ENCODE measurements at places on chromosomes 5 and 9. TPM values are rescaled to one million over a fixed set of nuclear protein-coding genes. Genes with fewer than 3 reads are reported as not detected.

- no peak for DNase-seq
Observed at GRCh38 chr5:115191474-115192031, 21.8 kb upstream of the TRIM36 start.

DNA sequence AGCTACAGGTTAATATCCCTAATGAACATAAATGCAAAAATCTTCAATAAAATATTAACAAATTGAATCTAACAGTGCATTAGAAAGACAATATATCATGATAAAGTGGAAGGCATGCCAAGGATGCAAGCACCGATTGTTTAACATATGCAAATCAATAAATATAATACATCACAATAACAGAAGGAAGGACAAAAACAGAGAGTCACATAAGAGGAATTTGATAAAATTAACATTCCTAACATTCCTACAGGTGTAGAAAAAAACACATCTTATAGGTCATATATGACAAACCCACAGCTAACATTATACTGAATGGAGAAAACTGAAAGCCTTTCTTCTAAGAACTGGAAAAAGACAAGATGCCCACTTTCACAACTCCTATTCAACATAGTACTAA lies 297.0 kb downstream of the CDH18 start:
- no peak for DNase-seq

DNA sequence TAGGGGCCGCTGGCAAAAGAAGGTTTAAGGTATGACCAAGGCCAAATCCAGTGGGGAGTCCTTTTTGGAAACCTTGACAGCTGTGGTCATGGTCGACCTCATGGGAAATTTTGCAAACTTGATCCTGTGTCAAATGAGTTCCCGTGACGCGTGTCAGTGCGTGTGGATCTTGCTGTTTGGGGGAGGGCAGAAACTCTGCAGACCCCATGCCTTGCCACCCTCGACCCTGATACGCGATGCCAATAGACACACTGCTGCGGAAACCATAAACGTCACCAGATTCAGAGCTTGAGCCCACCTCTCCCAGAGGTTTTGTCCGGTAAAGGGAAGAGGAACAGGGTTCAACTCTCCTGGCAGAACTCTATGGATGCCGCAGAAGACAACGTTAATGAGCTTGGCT lies 104.7 kb downstream of the ADAMTS2 start:
- DNase-seq = no peak

DNA sequence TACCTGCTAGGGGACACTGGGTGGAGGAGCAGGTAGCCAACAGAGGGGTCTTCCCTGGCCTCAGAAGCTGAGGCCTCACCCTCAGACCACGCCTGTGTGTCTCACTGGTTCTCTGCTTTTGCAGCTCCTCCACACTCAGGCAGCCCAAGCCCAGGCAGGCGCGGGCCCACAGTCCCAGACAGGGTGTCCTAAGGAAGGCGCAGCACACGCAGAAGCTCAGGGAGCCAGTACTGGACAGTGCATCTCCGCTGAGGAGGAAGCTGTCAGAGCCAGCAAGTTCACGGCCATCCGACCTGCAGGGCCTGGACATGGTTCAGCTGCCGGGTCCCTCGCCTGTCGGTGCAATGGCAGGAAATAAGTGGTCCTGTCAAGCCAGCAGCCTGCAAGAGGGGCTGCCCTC lies 25.3 kb downstream of the CFAP90 start:
- DNase-seq = no peak

DNA sequence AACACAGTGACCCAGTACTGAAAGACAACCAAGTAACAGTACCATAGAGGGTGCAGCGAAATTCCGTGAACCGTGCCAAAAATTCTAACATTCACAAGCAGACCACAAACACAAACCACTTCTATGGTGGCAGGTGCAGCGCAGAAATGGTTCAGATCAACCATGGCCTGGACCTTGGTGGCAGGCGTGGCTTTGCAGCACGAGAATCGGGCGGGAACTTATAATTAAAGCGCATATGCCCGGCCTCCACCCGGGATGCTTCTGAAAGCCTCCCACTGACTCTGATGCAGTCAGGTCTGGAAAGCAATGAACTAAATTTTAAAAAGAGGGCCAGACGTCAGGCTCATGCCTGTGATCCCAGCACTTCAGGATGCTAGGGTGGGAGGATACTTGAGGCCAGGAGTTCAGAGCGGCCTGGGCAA lies 68.0 kb upstream of the TBC1D9B start:
- DNase-seq = no peak

GRCh38 chr5:173638126-173639040 lies 21.9 kb upstream of the BOD1 start:
- DNase-seq = no peak

GRCh38 chr5:3119435-3119834 lies 368.0 kb upstream of the IRX2 start:
- no peak for DNase-seq

GRCh38 chr9:113547501-113547900 lies 84.0 kb downstream of the RGS3 start:
- DNase-seq = no peak

DNA sequence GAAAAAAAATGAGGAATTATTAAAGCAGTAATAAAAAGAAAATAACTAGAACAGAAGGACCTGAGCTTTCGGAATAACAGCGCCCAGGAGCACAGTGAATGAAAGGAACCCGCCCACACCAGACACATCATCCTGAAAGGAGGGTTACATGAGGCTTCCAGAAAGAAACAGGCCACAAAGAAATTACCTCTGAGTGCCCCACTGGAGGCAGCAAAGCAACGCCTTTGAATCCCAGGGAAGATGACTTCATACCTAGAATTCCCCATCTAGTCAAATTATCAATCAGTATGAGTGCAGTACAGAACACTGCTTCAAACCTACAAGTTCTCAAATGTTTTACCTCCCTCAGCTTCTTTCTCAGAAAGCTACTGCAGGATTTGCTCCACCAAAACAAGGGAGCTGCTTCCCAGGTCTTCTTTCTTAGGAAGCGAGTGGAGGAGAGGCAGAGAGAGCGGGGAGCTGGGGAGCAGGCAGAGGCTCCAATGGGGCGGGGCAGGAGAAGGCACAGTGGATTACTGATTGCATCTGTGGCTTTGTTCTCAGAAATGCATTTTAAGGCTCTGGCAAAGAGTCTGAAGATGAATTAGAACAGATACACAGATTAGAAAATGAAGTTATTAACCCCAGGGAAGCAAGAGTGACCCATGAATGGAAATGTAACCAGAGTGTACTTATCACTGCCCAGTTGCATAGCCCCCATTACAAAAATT lies 87.1 kb downstream of the SEMA4D start:
- DNase-seq = peak; percentile 43

- DNase-seq = peak; percentile 83
Observed at GRCh38 chr9:6757132-6757455, 679 bp upstream of the KDM4C start.

DNA sequence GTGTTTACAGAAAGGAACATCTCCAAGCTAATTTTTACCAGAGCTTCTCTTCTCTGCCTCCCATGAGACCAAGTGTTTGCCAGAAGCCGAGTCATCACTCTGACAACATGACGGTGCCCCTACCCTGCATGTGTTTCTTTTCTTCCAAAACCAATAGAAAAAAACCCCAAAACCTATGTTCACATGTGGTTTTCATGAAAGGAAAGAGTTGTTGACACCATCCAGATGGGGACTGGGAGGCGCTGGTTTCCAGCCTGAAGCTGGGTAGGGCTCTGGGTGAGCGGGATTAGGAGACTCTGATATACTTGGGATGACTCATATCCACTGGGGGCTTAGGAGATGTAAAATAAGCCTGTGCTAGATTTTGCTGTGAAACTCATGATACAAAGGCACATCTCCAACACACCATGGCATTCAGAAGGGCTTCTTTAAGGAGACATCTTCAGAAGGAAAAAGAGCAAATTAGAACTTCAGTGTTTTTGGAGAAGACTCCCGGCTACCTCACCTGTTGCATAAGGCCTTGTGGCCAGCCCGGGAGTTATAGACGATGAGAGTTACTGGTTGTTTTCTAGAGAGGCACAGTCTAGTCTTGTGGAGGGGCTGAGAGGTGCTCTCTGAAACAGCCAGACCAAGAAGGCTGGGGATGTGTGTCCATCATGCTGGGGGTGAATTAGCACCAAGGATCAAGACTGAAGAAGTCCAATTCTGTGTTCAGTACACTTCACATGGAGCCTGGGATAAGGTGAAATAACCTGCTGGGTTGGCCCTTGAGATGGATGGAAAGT lies 108.9 kb upstream of the LHFPL2 start:
- peak; percentile 81 for DNase-seq

GRCh38 chr9:686321-686813 lies 155.1 kb upstream of the DMRT1 start:
- peak; percentile 34 for DNase-seq

DNA sequence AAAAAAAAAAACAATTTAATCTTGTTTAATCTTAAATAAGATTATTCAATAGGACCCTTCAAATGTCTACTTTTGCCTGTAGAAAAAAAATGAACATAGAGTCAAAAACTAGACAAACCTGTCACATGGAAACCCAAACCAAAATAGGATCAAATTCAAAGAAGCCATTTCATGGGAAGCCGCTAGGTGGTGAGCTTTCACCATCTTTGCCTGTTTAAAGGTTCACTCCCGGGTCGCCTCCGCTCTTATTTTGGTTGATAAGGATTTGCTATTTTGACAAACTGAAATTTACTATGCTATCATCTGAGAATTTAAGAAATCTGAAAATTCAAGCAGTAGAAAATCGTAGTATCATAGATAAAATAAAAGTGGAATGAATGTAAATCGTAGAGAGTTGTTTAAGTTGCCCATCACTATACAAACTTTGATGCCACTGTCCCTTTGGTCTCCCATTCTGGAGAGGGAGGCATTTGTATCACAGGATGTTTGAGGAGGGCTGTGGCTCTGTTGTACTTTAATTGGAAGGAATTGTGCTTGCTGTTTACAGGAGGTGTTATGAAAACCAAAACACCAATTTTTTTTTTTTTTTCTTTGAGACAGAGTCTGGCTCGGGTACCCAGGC lies 43.5 kb upstream of the DNAH5 start:
- peak; percentile 76 for DNase-seq

DNA sequence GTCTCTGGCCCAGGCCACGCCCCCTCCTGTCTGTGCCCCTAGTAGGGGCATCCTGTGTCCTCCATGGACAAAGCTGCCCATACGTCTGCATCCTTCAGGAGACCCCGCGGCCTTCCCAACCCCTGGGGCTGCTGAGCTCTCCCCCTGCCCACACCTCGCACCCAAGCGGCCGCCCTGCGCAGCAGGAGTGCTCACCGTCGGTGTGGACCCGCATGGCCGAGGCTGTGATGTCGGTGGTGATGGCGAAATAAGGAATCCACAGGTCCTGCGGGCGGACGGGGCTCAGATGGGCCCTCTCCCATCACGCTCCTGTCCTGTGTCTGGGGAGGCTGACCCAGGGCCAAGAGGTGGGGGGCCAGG lies 4.8 kb upstream of the NSMF start:
- DNase-seq = no peak

DNA sequence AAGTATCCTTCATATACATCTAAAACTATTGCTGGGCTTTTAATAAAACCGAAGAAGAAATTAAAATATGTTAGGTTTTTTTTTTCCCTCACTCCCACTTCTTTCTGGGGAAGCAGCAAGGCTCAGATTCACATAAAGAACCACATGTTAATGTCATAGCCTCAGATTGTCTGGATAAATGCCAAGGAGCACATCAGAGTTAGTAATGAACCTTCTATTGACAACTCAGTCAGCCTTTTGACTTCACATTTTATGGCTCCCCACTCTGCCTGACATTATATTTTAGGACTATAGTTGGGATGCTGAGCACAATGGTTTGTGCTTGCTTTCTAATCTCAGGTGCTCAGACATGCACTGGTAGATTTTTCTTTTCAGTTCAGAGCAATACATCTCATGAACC lies 21.8 kb downstream of the DMAC1 start:
- peak; percentile 41 for DNase-seq

- no peak for DNase-seq
Observed at GRCh38 chr5:148454576-148454975, 70.8 kb downstream of the FBXO38 start.

DNA sequence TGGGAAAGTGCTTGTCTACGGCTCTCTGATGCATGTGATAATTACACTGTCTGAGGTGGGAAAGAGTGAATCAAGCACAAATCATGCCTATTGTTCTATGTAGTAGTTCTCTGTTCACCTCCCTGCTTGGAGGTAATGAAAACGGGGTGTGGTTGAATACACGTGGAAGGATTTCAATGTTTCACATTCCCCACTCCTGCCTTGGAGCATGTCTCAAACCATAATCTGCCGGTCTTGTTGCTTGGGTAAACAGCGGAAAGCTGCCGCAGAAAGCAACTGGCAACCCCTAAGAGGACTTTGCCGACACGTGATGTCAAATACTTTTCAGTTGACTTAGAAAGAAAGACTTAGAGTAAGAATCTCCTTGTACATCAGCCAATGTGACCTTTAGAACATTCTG lies 63.5 kb upstream of the MOCS2 start:
- DNase-seq = no peak

DNA sequence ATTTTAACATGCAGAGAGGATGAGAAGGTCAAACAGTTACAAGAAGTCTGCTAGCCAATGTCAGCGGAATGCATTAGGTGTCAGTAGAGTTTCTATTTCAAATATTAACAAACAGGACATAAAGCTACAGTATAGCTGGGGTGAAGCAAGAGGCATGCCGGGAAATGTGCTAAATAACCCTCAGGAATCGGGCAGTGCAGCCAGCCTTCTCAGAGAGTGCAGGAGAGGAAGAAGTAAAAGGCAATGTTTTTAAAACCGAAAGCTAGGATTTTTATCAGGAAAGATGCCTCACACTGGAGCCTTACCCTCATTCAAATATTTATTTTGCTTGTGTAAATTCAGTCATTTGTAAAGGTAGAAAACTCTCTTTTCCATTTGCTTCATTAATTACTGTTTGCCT lies 59.1 kb upstream of the SH3GL2 start:
- no peak for DNase-seq

DNA sequence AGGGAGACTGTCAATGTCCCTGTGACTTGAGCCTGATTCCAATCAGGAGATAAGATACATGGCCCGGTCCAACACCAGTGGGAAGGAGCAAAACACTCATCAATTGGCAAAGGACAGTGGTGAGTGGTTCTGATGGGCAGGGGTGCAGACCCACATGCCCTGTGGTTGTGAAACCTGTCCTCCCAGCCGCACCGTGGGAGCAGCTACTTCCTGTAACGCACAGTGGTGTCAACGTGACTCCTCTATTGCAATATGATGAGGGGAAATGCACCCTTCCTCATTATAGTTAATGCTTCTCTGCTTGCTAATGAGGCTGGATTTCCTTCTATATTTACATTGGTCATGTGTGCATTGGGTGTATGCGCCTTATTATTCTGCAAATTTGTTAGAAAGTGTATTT lies 223.0 kb downstream of the IRX1 start:
- no peak for DNase-seq

TEX48 gene
- not detected for total RNA-seq

MEIKIN gene
- total RNA-seq = not detected

LURAP1L gene
- 10.0 TPM for total RNA-seq

DEPDC1B gene
- 24.9 TPM for total RNA-seq

PCA3 gene
- not detected for total RNA-seq

MSMP gene
- total RNA-seq = not detected

CCDC180 gene
- total RNA-seq = 0.03 TPM

PRUNE2 gene
- 0.59 TPM for total RNA-seq

OMD gene
- not detected for total RNA-seq

SLC6A3 gene
- not detected for total RNA-seq

CDH18 gene
- 0.31 TPM for total RNA-seq

NDST1 gene
- total RNA-seq = 58.6 TPM

FAM78A gene
- 2.4 TPM for total RNA-seq

PAPPA gene
- total RNA-seq = 5.4 TPM

AGXT2 gene
- total RNA-seq = not detected

CFAP157 gene
- total RNA-seq = not detected

LAMC3 gene
- total RNA-seq = 0.13 TPM

EXD3 gene
- 4.7 TPM for total RNA-seq

BDP1 gene
- total RNA-seq = 12.2 TPM

EIF4E1B gene
- not detected for total RNA-seq

FBP1 gene
- not detected for total RNA-seq

FAM200C gene
- total RNA-seq = 5.0 TPM

LTC4S gene
- 1.2 TPM for total RNA-seq

PROB1 gene
- 0.17 TPM for total RNA-seq

All from HT1080 (cell line).